ENCODE measurements at places on chromosomes 12 and 14. TPM values are rescaled to one million over a fixed set of nuclear protein-coding genes. Genes with fewer than 3 reads are reported as not detected.
A peak's percentile ranks its signal among the peaks of the same experiment; 100 is the strongest.

DNA sequence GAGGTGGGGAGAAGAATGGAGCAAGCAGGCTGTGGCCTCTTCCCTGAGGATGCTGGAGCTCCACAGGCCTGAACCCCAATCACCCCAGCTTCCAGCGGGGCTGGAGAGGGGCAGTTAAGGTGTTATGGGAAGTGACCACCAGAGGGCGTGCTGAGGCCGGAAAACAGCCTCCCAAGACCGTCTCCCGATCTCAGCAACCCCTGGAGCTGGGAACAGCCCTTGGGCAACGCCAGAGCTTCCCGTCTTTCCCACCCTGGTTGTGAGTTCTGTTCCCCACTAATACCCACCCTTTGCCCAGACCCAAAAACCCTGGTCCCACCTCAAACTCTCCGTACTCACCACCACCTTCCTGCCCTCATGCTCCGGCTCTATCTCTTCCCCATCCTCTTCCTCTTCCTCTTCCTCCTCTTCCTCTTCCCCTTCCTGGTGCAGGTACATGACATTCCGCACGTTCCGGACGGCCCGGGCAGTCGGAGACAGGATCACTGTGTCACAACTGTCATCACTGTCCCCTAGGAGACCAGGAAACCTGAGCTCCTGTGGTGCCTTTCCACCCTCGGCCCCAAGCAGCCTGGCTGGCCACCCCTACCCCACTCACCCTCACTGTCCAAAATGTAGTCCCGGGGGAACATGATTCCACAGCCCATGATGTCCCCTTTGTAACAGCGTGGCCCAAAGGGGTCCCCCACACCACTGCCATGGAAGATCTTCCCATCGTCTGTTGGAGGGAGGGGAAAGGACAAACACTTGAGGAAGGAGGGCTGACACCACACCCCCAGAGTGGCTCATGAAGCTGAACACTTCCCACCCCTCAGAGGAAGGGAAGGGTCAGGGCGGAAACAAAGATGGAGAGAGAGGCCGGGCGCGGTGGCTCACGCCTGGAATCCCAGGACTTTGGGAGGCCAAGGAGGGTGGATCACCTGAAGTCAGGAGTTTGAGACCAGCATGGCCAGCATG is 12.9 kb downstream of the SPRYD3 start:
- peak; percentile 68 for DNase-seq

DNA sequence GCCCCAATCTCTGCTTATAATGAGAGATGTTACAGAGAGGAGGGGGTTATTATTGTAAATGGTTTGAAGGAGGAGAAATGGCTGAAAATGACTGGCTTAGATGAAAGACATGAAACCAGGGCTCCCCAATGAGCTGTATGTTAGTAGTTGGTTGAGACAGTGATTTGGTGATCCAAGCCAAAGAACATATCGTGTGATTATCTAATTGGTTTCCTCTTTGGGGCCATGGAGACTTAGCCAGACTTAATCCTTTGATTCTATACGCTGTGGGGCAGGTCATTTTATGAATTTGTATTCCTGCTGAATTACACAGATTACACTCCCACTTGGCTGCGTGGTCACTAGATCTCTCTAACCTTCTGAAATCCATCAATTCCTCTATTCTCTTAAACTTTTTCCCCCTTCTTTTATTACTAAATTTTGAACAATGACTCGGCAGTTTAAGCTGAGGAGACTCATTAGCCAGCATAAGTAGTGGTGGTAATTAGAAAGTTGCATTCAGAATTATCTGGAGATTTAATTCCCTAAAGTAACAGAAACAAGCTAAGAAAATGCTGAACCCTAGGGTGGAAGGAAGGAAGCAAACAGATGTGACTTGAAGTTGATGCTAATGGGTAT is 5.3 kb downstream of the TTC8 start:
- DNase-seq = no peak

DNA sequence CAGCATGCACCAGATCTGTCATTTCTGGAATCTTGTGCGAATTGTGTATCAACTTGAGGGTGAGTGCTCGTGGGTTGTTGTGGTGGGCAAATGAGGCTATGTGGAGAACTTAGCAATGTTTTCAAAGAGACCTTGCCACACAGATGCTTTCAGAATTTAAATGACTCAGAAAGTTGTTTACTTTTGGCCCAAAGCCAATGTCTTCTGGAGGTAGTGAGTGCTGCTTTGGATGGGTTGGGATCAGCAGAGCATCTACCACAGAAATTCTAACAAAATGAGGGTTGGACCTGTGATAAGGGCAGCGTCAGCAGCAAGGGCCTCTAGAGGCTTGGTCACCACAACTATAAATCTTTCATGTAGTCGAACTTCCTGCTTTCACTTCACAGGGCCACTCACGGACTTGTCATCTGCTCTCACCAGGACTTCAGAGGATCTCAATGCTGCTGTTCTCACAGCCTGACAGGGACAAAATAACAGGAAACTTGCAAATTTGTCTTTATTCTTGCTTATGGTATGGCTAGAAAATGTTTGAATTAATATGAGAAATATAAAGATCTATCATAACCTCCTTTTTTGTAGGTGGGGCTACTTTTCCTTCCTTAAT is 111.4 kb downstream of the DACT1 start:
- DNase-seq = peak; percentile 93

- DNase-seq = peak; percentile 19
Measured at GRCh38 chr12:112116232-112117060, 7.9 kb upstream of the NAA25 start.

The KRT83 gene
- 0.17 TPM for total RNA-seq

GRCh38 chr14:67335781-67336180 is 23.8 kb downstream of the ATP6V1D start:
- no peak for DNase-seq

GRCh38 chr12:128570191-128571065 is 253.3 kb downstream of the SLC15A4 start:
- DNase-seq = no peak

The LRP1 gene
- total RNA-seq = 12.5 TPM

DNA sequence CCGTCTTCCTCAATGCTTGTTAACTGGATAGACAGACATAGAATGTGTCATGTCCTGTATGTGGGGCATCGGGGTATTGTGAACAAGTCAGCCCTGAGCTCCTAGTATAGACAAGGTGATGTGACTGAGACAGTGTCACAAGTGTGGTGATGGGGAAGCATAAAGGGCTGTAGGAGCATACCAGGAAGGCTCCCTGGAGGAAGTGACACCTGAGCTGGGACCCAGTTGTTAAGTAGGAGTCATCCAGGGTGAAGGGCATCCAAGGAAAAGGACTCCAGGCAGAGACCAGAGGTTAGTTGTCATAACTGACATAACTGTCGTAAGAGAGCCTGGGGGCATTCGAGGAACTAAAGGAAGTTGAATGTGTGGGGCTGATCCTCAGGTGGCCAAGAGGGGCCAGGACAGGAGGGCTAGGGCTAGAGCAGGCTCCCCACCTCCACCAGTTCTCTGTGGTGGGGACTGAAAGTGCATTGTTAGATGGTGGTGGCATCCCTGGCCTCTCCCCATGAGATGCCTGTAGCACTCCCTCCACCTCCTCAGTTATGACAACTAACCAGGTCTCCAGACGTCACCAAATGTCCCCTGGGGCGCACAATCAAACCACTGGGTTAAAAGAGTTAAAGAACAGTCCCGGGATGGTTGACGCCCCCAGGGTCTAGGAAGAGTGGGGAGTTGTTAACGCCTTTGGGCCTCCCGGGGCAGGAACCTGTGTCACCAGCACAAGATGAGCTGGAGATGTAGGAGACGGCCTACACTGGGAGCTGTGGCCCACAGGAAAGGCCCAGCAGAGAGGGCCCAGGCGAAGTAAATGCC is 2.4 kb downstream of the FICD start:
- DNase-seq = no peak

DNA sequence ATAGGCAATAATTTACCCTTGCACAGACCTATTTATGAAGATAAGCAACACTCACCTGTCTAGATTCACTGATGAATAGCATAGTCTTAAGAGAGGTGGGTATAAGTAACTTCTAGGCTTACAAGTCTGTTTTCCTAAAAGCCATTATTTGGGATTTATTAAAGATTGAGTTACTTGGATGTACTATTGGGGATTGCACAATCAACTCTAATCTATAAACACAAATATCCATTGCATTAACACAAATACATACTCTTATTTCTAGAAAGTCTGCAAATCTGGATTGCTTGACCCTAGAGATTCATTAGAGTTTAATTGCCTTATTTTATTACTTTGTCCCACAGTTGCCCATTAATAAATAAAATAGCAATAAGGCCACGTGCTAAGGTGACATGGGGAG is 148.1 kb upstream of the CCDC198 start:
- no peak for DNase-seq

DNA sequence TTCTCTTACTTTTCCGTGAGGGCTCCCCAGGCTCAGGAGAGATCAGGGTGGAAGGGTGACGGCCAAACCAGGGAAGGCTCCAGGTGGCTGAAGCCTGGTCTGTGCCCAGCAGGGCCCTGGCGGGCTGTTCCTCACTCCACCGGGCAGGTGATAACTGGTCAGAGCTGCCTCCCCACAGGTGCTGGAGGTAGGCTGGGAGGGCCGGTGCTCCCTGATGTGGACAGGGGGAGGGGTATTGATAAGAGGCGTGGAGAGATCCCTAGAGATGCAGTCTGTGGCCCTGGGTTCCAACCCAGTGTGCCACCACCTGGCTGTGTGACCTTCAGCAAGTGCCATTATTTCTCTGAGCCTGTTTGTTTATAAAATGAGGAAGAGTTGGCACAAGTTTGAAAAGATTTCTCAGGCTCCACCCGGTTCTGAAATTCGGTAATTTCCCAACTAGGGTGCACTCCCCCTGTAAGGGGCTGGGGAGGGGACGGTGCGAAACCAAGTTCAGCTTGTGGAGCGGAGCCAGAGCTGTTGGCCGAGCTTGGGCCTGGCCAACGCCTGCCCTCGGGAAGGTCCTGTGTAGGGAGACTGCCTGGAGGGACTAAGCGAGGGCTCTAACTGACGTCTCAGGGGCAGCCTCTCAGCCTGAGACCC is 1.0 kb upstream of the NR4A1 start:
- no peak for DNase-seq

All from HT1080 (cell line).